ENCODE measurements at places on chromosomes 13 and 19. TPM values are rescaled to one million over a fixed set of nuclear protein-coding genes. Genes with fewer than 3 reads are reported as not detected.

Gene CKM
- not detected for total RNA-seq

- no peak for DNase-seq
These were observed 7.5 kb upstream of the TM6SF2 start for GRCh38 chr19:19280561-19280960.

GRCh38 chr13:19864746-19865309, 1.4 kb upstream of the ZMYM5 start:
- no peak for DNase-seq

- no peak for DNase-seq
These were observed 132.5 kb downstream of the ZNF675 start for GRCh38 chr19:23554548-23554947.

Gene CD79A
- total RNA-seq, result 3.1 TPM

- DNase-seq, result no peak
These were observed 104.4 kb downstream of the KDM4B start for GRCh38 chr19:5073153-5073844.

Data from esophagus squamous epithelium (tissue), 5 donors.